ENCODE measurements at places on chromosomes 4 and X. TPM values are rescaled to one million over a fixed set of nuclear protein-coding genes. Genes with fewer than 3 reads are reported as not detected.

DNA sequence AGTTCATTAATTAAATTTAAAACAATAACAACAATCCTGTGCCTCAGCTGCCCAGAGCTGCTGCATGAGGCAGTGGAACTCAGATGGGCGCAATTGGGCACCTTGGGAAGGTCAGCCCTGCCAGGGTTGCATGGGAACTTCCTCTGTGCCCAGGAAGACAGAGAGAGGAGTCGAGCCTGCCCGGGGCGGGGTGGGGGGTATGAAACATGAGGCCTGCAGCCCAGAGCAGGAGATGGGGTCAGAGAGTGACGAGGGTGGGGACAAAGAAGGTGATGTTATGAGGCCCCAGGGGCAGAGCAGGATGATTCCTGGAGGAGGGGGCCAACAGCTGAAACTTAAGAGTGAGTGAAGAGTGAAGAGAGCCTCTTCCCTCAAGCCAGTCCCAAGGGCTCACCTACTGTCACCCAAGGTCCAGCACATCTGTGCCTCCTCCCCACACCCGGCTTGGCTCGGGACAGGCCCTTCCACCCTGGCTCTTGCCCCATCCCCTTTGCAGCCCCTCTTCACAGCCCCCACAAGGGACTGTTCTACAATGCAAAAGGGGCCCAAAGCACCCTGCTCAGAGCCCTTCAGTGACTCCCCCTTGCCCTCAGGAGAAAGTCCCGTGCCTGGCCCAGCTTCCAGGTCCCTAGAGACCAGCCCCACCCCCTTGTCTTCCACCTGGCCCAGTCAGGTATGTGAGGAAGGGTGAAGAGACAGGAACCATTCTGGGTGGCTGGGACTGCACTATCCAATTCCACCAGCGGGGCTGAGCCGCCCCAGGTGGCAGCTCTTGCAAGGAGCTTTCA, 31.4 kb downstream of the HMX1 start:
- no peak overlapping the region for H3K27ac ChIP-seq
- no peaks in the 10 kb centered on the region for H3K36me3 ChIP-seq
- no peak for DNase-seq
- H3K4me1 ChIP-seq, result no peaks in the 10 kb centered on the region
- H3K27me3 ChIP-seq, result no peaks in the 10 kb centered on the region

The SGMS2 gene
- total RNA-seq, result 119 TPM

The TGIF2LX gene
- total RNA-seq, result not detected

The FGA gene
- total RNA-seq, result not detected
